ENCODE measurements at places on chromosomes 16 and 17.

DNA sequence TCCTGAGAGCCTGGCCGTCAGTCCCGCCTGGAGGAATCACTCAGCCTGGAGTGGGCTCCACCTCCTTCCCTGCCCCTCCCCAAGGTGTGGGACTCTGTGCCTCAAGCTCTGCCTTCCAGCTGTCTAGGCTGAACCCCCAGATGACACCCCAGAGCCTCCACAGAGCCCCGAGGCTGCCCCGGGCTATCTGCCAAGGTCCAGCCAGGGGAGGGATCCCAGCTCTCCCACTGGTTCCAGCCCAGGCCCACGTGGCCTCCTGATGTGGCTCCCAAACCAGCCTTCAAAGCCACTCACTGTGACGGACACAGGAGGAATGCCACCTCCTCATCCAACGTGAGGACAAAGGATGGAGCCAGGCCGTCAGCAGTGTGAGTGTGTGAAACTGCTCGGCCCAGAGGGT lies 45.6 kb upstream of the ENPP7 start:
- no peak for DNase-seq

DNA sequence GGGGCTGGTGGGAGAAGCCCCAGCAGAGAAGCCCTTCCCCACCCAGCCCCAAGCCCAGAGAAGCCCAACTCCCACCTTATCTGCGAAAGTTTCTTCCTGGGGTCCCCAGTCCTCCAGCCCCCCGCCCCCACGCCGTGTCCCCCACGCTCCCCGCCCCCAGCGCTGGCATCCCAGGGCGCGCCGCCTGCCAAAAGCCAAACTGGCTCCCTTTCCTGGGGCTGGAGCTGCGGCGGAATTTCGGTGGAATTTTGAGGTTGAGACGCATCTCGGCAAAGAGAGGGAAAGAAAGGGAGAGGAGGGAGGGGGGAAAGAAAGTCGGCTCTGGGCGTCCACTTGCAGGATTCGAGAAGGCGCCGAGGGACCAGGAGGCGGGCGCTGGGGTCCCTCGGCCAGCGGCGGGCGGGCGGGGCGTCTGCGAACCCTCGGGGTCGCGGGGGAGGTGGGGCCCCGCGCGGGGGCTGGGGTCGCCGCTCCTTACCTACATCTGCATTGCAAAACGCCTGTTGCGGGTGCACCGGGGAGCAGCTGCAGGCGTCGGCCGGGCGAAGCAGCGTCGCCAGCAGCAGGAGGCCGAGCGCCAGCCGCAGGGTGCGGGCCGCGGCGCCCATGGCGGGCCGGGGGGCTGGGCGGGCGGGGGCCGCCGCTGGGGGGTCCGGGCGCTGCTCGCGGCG lies 571 bp downstream of the TIMP2 start:
- no peak for DNase-seq

DNA sequence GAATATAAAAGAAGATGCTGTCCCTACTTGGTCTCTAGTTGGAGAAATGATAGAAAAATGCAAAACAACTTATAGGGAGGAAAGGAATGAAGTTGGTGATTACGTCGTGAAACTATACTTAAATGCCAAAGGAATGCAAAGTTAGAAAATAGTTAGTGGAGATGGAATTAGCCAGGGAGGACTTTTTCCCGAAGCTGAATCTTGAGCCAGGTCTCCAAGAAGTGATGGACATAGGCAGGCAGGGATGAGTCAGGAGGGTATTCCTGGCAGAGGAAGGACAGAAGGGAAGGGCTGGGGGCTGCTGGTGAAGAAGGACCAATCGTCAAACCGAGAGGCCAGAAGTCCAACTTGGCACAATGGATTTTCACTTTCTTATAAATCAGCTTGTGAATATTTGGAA lies 1.8 kb downstream of the SNTB2 start:
- no peak for DNase-seq

- DNase-seq = no peak
Measured at GRCh38 chr17:56310782-56311181, 157.5 kb downstream of the ANKFN1 start.

GRCh38 chr16:72426386-72426785 lies 254.4 kb upstream of the PMFBP1 start:
- DNase-seq = no peak

DNA sequence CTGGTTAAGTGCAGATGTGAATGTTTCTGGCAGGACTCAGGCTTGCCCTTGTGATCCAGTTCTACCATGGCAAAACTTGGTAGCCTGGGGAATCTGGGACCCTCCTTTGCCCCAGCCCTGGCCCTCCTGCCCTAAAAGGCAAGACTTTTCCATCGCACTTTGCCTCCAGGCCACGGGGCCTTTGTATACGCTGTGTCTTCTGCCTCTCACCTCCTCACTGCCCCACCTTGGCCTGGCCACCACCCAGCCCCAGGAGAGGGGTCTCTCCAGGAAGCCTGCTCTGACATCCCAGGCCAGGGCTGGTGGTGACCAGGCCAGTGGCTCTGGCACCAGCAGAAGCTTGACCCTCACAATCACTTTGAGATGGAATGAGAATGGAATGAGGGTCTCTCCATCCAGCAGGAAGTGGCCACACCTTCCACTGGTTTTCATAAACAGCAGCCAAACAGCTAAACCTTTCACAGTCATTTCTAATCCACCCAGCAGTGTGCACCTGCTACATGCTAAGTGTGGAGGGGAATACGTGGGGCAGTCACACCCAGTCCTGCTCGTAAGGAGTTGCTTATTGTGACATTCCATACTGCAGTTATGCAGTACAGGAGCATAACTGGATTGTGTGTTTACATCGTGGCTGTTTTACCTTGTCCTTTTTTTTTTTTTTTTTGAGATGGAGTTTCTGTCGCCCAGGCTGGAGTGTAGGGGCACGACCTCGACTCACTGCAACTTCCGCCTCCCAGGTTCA lies 1.6 kb upstream of the MRPL38 start:
- no peak for DNase-seq

GRCh38 chr16:23949630-23950290 lies 114.0 kb downstream of the PRKCB start:
- no peak for DNase-seq

Measured in liver (tissue), 10 donors.